Pons (tissue), 1 donor: ENCODE measurements at places on chromosomes 1 and 21.

- no peak for DNase-seq
Measured at GRCh38 chr1:53110370-53111072, 31.9 kb downstream of the SLC1A7 start.

DNA sequence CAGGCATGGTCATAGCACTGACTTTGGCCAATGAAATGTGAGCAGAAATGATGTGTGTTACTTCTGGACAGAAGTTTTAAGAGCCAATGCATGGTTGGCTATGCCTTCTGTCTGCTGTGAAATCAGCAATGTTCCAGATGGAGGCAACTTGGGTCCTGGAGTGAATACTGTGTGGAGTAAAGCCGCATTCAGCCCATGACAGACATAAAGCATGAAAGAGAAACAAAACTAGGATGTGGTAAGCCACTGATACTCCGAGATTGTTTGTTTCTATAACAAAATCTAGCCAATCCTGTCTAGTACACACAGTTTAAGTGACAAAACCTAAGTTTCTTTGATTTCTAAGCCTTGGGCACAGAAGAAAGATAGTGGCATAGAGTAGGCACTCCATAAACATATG, 47.1 kb upstream of the ARHGAP29 start:
- no peak for DNase-seq

GRCh38 chr1:155064111-155064831, 731 bp downstream of the EFNA4 start:
- no peak for DNase-seq

GRCh38 chr1:110216844-110217444, 6.8 kb downstream of the KCNC4 start:
- no peak for DNase-seq

DNA sequence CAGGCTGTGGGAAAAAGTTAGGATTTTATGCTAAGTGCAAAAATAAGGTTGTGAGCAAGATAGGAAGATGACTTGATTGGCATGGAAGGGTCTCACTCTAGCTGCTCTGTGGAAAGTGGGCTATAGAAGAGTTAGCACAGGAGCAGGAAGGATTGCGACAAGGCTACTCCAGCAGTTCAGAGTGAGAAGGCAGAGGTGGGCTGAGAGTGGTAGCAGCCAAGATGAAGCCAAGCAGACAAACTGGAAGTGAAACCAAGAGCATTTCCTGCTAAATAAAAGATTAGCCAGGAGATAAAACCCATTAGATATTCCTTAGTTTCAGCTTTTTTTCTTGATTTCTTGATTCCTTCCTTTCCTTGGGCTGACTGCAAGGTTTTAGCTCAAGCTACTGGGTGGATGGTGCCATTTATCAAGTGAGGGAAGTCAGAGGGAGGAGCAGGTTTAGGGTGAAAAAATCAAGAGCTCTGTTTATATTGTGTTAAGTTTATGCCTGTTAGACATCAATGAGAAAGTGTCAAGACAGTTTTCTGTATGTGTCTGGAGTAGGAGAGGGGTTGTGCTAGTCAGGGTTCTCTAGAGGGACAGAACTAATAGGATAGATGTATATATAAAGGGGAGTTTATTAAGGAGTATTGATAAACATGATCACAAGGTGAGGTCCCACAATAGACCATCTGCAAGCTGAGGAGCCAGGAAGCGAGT, 33.1 kb upstream of the ZNF644 start:
- DNase-seq = peak; percentile 42

- no peak for DNase-seq
Measured at GRCh38 chr1:161420763-161421455, 53.2 kb upstream of the CFAP126 start.

DNA sequence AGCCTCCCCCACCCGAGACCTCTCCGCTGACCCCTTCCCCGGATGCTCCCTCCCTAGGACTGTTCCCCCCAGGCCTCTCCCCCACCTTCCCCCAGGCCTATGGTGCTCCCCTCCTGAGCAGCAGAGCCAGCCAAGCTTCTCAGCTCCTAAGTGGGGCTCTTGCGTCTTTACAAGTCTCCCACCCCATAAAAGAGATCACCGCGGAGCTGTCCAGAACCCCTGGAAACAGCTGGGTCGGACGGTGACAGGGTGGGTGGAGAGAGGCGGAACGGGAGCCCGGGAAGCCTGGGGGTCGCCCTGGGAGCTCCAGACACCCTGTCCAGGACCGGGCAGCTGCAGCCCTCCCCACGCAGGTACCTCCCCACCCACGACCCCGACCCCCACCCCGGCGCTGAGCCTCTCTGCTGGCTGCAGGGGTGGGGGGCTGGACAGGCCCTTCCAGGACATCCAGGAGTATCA, 61.2 kb downstream of the WNT9A start:
- DNase-seq = no peak

- DNase-seq = no peak
Measured at GRCh38 chr1:15186846-15187151, 33.3 kb downstream of the TMEM51 start.

DNA sequence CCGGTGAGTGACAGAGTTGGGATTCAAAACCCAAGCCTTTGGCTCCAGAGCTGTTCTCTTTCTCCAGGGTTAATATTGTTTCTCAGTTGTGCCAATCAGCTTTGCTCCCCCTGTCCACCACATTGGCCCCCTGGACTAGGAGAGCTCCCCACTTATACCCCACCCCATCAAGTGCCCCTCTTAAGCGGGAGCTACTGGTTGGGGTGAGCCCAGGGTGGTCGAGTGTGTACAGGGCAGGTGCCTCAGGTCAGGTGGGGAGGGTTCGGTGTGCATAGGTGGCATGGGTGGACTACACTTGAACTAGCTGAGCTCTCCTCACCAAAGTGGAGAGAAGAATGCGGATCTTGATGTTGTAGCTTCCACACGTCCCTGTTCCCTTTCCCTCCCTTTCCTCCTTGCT, 14.2 kb downstream of the KCNA2 start:
- no peak for DNase-seq

DNA sequence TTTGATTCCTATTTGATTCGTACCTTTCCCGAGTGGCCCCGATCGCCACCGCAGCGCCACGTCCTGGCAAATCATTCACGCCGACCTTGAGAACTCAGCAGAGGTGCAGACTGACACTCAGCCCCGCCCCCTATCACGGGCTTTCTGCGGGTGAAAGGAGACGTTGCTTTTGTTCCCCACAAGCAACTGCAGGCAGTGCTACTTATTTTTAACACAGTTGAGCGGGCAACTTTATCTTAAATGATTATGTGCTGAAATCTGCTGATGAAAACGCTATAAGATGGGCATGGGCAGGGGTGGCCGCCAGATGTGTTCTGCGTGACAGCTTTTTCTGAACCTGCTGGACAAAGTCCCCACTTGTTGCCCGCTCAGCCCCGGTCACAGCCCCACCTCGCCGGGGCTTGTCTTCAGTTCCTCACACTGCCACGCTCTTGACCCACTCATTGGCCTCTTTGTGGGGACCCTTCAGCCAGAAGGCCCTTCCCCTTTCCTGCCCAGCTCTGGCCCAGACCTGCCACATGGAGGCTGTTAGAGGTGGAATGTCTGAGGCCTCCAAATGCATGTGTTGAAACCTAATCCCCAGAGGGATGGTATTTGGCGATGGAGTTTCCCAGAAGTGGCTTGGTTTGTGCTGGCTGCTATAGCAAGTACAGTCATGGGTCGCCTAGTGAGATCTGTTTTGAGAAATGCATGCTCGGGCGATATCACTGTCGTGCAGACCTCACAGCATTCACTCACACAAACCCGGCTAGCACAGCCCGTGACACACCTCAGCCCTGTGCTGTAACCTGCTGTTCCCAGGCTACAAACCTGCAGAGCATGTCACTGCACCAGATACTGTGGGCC, 15.7 kb upstream of the PDXK start:
- DNase-seq = no peak

GRCh38 chr1:43493661-43494450, 36.8 kb upstream of the PTPRF start:
- DNase-seq = no peak

GRCh38 chr1:11741919-11742558, 6.1 kb downstream of the AGTRAP start:
- DNase-seq = no peak

- DNase-seq = peak; percentile 38
Measured at GRCh38 chr1:164699815-164700491, 141.0 kb downstream of the PBX1 start.

DNA sequence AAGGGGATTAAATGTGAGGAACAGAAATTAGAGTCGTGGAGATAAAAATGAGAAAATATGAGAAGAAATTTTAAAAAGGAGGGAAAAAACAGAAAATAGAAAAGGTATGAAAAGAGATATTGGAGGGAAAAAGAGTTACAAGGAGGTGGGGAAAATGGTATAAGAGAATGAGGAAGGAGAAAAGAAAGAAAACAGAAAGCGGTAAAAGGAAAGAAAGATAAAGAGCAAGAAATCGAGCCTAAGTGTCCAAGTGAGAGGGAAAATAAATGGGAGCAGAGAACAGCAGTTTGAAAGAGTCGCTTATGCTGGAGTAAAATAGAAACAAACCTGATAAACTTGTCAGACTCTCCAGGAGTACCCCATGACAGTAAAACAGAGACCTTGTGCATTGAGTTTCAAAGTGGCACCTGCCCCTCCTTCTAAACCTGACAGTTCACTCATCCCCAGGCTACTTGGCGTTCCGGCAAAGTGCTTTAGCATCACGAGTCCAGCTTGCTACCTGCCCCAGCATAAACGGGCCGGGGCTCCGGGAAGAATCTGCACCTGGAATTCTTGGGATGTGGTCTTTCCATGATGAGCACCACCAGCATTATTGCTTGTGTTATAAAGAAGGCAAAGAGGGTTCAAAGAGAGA, 585 bp downstream of the NEGR1 start:
- DNase-seq = peak; percentile 67

- DNase-seq = no peak
Measured at GRCh38 chr1:67274623-67275325, 32.9 kb upstream of the IL12RB2 start.

- no peak for DNase-seq
Measured at GRCh38 chr21:44780767-44781459, 20.7 kb downstream of the UBE2G2 start.

GRCh38 chr1:30823627-30823968, 66.0 kb upstream of the LAPTM5 start:
- no peak for DNase-seq

DNA sequence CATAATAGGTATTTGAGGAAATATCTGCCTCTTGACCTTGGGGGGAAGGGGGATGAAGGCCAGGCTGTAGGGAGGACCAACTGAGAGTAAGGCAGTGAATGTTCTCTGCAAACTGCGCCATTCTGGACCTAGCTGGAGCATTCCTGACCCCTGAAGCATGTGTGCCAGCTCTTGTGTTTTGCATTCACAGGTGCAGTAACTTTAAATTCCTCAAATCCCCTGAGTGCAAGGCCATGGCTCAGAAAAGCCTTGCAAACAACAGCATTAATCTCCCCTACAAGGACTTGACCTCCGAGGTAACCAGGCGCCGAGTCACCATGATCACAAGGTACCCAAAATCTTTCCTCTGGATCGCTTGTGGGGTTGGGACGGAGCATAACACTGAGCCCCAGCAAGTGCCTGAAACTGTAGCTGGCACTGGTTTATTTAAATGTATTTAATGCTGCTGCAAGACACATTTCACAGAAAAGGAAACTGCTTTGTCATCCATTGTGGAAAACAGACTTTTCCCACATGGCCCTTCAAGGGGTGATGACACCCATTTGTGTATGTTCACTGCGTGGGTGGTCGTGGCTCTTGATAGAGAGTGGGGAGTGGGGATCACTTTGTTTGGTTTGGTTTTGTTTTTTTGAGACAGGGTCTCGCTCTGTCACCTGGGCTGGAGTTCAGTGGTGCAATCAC, 1.7 kb downstream of the MYOCOS start:
- no peak for DNase-seq

DNA sequence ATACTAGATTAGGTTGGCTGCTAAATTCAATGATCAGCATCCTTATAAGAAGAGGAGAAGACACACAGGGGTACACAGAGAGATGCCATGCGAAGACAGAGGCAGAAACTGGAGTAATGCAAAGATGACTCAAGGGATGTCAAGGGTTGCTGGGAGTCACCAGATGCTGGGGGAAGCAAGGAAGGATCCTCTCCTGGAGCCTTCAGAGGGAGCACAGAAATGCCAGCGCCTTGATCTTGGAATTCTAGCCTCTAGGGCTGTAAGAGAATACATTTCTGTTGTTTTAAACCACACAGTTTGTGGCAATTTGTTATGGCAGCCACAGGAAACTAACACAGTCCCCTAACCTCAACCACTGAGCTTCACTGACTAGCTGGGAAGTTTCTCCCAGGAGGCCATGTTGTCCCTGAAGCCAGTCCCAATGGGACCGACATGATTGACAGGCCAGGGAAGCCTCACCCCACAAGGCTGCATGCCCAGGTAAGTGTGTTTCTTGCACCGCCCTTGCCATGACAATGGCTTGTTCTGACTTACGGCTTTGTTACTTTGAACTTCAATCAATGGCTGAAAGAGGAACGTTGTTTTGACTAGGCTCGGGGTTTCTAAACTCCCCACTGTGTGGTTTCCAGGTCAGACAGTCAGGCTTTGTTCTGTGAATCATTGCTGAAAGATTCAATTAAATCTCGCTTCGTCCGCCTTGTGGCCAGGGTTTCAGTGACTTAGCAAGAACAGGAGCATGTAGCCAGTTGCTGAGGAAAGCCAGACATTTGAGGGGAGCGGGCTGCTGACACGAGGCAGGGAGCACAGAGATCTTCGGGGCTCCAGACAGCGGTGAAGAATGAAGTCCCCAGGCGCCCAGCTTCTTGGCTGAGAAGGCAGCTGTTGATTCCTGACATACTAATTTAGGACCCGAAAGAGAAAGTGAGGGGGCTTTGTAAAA, 62.3 kb downstream of the RUNX1 start:
- no peak for DNase-seq

GRCh38 chr21:46426313-46427046, 32.2 kb upstream of the DIP2A start:
- DNase-seq = no peak

- DNase-seq = peak; percentile 55
Measured at GRCh38 chr1:193058529-193059281, 455 bp downstream of the UCHL5 start.

DNA sequence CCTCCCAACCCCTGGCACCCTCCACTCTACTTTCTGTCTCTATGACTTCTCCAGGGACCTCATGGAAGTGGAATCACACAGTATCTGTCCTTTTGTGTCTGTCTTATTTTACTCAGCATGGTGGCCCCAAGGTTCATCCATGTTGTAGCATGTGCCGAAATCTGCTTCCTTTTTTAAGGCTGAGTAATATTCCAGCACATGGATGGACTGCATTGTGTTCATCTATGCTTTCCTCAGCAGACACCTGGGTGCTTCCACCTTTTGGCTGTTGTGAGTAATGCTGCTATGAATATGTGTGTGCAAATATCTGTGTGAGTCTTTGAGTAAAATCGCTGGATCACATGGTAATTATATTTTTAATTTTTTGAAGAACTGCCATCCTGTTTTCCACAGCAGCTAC, 1.6 kb upstream of the PFKL start:
- no peak for DNase-seq

GRCh38 chr1:223175633-223176032, 32.6 kb upstream of the TLR5 start:
- peak; percentile 71 for DNase-seq

DNA sequence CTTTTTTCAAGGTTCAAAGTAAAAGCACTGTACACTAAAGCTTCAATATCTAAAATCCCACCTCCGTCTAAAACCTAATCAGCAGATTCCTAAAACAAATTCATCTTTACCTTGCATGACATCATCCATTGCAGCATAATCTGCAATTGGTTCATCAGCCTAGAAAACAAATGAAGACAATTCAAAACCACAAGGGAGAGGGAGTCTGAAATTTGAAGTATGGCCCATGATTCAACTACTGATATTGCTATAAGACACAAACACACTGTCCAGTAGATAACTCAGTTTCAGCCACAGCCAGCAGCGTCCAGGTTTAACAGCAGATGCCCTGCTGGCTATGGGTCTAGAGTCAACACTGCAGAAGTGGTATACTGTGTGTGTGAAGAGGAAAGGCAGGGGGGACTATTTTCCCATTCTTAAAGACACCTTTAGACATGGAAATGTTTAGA, 17.9 kb upstream of the RAP1GAP start:
- DNase-seq = no peak

- peak; percentile 74 for DNase-seq
Measured at GRCh38 chr1:41795205-41795762, 123.4 kb downstream of the HIVEP3 start.
